ENCODE measurements at places on chromosomes 4 and X. TPM values are rescaled to one million over a fixed set of nuclear protein-coding genes. Genes with fewer than 3 reads are reported as not detected.

Gene ITGB1BP2
- 10.9 TPM for total RNA-seq

Gene AKAP4
- not detected for total RNA-seq

Gene SORCS2
- 5.8 TPM for total RNA-seq

Gene SYTL5
- 0.49 TPM for total RNA-seq

Gene KIF4A
- total RNA-seq: 5.8 TPM

Gene POU4F2
- not detected for total RNA-seq

Gene PCDH7
- 42.6 TPM for total RNA-seq

Gene ALB
- 0.69 TPM for total RNA-seq

Gene HPRT1
- 15.3 TPM for total RNA-seq

- DNase-seq: no peak
Measured at GRCh38 chrX:16606142-16606720, 43.7 kb upstream of the S100G start.

DNA sequence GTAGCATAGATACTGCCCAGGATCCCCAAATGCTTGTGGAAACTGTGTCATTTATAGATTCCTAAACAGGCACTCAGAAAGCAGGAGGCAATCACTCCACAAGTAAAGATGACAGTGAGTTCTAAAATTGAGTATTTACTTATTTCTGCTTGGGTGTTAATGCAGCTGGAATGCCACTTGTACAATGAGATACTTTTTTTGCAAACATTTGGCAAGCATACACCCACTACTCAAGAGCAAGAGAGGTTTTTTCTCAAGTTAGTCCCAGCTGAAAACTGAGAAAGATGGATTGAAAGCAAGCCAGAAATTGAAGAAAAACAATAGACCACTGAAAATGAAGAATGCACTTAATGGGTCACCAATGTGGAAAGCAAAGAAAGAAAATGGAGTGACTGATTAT, 22.5 kb downstream of the GABRA3 start:
- no peak for DNase-seq

GRCh38 chr4:17323554-17324385, 188.1 kb downstream of the QDPR start:
- DNase-seq: no peak

DNA sequence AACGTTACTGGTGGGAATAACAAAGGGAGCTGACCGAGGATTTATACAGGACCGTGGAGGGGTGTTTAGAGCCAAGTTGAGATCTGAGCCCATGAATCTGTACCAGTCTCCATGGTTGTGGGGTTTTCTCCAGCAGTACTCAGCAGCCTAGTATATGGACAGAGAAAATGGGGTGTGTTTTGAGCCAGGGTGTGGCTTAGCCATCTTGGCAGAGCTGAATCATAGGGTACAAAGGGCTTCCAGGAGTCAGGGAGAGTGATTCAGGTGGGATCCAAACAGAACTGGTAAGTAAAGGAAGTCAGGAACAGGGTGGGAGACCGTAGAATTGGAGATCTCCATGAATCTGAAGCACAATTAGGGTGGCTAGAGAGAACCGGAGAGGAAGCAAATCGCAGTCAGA, 7.4 kb upstream of the HPRT1 start:
- DNase-seq: no peak

- DNase-seq: no peak
Measured at GRCh38 chr4:178082906-178083305, 640.7 kb upstream of the AGA start.

GRCh38 chr4:119942806-119943205, 123.8 kb downstream of the MAD2L1 start:
- DNase-seq: no peak

- no peak for DNase-seq
Measured at GRCh38 chrX:152020888-152021287, 46.4 kb upstream of the GABRE start.

DNA sequence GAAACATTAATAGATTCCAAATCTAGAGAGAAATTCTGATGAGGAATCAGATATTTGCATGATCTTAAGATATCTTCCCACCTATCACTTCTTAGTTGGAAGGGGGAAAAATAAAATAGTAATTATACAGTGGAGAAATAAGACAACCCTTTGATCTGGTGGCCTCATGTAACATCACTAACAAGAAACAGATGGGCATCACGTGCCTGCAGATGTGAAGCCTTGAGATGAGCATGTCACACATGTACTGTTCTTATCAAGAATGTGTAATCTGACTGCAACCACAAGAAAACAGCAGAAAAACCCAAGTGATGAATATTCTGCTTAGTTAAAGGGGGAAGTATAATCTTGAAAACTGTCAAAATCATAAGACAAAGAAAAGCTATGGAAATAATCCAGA, 31.4 kb upstream of the NKX6-1 start:
- DNase-seq: no peak

GRCh38 chr4:133929531-133930239, 271.9 kb downstream of the PABPC4L start:
- no peak for DNase-seq

DNA sequence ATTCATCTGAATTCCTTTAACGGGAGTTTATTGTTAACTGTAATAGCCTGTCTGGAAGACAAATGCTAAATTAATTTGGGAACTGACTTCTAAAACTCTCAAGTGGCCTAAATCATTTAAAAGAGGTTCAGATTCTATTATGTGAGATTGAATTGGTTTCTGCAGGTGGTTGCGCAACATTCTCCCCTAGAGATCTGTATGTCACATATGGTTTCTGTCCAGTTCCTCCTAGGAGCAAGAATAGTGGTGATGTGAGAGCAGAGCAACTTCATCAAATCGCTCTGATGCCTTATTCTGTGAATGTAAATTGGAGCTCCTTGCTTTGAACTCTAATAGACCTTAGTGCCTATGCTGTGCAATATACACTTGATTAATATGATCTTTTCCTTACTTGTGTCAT, 144.6 kb upstream of the GPR101 start:
- DNase-seq: no peak

- DNase-seq: no peak
Measured at GRCh38 chrX:119402588-119402987, 3.5 kb downstream of the SLC25A43 start.

GRCh38 chr4:6229671-6230501, 29.5 kb upstream of the JAKMIP1 start:
- no peak for DNase-seq

DNA sequence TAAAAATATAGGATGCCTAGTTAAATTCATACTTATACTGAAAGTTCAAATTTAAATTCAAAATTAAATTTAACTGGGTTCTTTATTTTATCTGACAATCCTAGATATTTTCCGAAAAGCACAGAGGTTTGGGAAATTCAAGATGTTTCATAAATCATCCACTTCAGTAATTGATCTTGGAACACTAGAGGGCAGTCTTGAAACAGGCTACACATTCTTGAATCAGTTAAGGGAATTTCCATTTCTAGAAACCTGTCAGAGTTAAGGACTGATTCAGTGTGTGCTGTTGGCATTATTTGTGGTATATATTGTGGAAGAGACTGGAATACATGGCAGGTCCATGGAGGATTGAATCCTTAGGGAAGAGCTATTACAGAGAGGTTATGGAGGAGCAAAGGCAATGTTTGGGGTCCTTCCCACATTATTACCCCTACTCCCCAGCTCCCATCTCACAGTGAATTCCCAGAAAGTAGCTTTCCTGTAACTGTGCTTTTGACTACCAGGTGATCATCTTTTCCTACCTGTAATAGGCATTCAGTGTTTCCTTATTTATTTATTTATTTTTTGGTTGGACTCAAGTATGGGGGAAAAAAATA, 92.9 kb downstream of the EGF start:
- peak; percentile 82 for DNase-seq

- DNase-seq: no peak
Measured at GRCh38 chr4:116005037-116005805, 891.8 kb upstream of the NDST4 start.

DNA sequence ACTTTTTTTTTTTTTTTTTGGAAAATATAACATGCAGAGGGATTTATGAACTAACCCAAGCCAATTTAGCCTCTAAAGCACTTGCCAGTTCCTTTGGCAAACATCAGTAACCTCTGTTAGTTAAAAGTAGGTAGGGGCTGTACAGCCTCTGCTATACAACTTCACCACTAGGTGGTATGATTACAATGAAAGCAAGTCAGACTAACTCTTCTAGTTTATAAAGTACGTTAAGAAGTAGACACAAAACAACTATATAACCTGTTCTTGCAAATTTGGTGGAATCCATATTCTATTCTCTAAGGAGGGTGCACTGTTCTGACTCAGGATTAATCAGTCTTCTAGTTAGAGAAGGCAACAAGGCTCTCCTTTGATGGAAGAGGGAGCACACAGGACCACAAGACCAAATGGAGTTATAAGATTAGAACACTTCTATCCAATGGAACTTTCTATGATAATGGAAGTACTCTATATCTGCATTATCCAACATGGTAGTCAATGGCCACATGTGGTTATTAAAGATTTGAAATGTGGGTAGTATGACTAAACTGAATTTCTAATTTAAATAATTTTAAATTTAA, 12.8 kb downstream of the AIMP1 start:
- DNase-seq: peak; percentile 4

- no peak for DNase-seq
Measured at GRCh38 chr4:165299399-165300060, 27.9 kb upstream of the MSMO1 start.

DNA sequence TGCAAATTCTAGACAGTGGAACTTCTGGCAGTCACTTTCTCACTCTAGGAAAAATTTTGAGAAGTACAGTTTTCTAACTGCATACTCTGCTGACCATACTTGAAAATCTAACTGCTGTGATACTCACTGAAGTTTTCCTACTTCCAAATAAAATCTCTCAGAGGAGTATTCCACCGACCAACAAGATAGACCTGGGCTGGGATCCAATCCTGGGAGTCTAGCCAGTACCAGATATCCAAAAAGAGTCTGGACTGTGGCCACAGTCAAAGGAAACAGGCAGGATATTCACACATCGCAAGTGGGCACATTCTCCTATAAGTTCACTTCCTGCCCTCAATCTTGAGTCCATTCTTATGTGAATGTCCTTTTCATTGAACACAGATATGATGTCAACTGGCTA, 1138.7 kb upstream of the PCDH7 start:
- DNase-seq: no peak

DNA sequence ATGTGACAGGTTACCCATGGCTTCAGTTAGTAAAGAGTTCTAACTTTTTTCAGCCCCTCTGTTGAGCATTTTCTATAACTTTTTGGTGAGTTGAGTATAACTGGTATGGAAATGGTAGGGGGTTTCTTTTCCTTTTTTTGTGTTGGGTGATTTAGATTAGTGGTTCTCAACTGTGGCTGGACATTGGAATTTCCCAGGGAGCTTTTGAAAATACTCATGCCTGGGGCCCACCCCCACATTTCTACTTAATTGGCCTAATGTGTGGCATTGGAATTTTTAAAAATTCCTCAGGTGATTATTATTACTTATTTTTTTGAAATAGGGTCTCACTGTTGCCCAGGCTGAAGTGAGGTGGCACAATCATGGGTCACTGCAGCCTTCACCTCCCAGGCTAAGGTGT, 21.9 kb downstream of the SMS start:
- DNase-seq: no peak

- no peak for DNase-seq
Measured at GRCh38 chr4:128596115-128596514, 213.4 kb upstream of the JADE1 start.

GRCh38 chrX:19544693-19545305, 29.5 kb upstream of the MAP3K15 start:
- DNase-seq: peak; percentile 1

GRCh38 chr4:81148576-81148975, 66.4 kb downstream of the PRKG2 start:
- DNase-seq: no peak
